Stromal cell of bone marrow (primary cell): ENCODE measurements at places on chromosomes 11 and 22.

DNA sequence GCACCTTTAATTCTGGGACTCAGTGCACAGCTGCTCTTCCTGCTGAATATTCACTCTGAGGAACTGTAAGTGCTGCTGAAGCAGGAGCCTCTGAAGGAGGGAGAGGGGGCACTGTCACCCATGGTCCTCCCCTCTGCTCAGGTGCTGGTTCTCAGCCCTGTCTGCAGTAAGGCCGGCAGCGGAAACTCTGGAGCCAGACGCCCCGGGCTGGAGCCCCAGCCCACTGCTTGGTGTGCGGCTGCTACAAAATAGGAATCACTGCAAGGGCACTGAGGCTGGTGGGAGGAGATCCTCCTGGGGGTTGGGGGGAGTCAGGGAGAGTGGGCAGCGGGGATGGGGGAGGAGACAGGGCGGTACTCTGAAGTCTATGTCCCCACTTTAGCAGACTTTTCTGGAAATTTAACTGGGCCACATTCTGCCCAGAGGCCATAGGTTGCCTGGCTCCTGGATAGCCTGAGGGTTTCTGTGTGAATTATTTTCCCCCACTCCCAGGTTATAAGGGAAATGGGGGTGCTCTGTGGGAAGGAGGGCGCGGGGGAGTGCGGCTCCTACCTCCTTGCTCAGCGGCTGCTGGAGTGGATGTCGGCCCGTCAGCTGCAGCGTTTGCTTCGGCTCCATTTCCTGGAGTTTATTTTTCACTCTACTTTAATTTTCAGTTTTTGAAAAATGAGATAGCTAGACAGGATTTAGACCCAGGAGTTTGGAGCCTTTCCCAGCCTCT lies 33.6 kb downstream of the TBC1D22A start:
- no peak for DNase-seq

DNA sequence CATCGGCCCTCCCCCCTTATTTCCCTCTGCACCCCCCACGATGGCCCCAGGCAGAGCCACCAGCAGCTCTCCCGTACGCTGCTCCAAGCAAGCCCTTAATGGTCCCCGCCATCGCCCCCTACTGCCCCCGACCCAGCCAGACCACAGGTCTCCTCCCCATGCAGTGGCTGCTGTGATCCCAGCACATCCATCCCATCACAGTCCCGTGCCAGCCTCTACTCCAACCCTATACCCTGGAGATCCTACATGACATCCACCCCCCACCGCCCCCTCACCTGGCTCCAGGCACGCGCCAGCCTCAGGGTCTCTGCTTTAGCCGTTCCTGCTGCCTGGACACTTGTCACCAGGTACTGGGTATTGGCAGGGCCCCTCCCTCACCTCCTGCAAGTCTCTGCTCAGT lies 85.8 kb upstream of the RTL6 start:
- DNase-seq: no peak

- DNase-seq: no peak
Observed at GRCh38 chr11:73229321-73229895, 11.3 kb downstream of the P2RY2 start.

DNA sequence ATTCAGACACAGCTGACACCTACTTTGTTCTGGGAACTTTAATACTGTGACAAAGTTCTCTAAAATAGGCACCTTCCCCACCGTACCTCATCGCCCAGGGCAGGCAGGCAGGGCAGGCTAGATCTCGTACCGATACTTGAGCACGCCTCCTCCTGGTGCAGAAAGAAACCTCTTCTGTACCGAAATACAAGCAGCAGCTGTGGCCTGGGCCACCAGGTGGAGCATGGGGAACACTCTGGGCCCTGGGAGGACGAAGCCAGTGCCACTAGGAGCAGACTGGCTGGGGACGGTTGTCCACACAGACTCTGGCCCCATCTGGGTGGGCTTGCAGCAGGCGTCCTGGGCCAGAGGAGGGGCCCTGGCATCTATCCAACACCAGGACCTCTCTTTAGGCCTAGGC lies 12.8 kb downstream of the PMM1 start:
- DNase-seq: no peak

- no peak for DNase-seq
Observed at GRCh38 chr11:67468056-67468455, 995 bp downstream of the TMEM134 start.

- no peak for DNase-seq
Observed at GRCh38 chr22:47794851-47795250, 1032.4 kb downstream of the TBC1D22A start.

DNA sequence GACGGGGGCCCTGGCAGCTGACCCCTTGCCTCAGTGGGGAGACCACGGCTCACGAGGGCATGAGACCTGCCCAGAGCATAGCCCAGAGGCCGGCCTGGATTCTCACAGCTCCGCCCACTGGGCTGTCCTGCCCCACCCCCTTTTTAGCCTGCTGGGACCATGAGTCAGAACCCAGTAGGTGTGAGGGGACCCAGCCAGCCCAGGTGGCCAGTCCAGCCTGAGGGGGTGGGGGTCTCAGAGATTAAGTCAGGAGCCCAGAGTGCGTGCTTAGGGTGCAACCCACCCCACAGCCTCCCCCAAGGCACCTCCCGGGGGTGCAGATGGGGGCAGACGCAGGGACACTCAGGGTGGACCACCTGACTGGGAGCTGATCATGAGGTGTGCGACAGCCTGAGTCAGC lies 40.1 kb upstream of the PPARA start:
- no peak for DNase-seq

GRCh38 chr11:70140711-70141485 lies 62.2 kb upstream of the FADD start:
- no peak for DNase-seq

DNA sequence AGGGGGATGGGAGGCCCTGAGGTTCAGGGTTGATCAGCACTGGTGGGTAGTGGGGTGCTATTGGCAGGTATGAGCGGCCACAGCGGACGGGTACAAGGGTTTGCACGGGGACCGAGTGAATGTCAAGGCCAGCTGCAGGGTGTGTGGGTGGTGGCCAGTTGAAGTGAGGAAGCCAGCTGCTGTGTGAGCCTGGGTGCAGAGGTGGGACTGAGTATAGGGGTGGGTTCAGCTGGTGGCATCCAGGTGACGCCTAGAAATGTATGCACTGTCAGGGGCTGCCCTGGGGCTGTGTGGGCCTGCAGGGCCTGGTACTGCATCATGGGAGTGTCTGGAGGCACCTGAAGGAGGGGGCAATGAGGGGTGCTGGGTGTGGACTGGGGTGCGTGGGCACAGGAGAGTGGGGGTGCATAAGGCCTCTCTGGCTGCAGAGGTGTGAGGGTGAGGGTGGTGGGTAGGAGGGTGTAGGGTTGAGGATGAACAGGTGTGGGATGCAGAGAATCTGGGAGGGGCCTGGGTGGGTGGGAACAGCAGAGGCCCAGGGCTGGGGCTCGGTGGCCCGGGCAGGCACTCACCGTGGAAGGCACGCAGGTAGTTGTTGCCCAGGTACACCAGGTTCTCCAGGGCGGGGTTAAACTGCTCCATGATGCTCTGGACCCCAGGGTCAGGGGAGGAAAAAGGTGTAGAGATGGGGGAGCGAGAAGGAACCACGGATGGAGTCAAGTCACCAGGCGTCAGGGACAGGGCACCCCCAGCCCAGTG lies 1.7 kb downstream of the BAIAP2L2 start:
- no peak for DNase-seq

GRCh38 chr11:441418-442274 lies at the start of gene ANO9:
Gene ANO9, minus strand, starts transcription at chr11:442011. Its CDS starts 85 bp downstream, at chr11:441926.
- no peak for DNase-seq

DNA sequence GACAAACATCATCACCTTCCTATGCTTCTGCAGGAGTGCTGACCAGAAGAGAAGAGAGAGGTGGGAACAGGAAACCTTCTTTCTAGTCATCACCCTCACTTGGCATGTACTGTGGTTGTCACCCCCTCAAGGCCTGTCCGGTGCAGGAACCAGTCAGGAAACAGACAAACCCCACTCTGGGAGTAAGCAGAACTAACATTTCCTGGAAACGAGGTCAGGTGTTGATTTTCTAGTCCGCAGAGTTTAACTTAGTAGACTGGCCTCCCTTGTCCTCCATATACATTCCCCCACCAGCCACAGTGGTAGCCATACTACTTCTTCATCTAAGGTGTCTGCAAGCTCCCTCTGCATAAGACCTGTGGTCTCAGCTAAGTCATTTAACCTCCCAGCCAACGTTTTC lies 80.7 kb upstream of the NCAM1 start:
- no peak for DNase-seq

- no peak for DNase-seq
Observed at GRCh38 chr11:117511483-117511930, 183.9 kb downstream of the CEP164 start.

GRCh38 chr11:67367761-67368227 lies 5.6 kb downstream of the CLCF1 start:
- no peak for DNase-seq

DNA sequence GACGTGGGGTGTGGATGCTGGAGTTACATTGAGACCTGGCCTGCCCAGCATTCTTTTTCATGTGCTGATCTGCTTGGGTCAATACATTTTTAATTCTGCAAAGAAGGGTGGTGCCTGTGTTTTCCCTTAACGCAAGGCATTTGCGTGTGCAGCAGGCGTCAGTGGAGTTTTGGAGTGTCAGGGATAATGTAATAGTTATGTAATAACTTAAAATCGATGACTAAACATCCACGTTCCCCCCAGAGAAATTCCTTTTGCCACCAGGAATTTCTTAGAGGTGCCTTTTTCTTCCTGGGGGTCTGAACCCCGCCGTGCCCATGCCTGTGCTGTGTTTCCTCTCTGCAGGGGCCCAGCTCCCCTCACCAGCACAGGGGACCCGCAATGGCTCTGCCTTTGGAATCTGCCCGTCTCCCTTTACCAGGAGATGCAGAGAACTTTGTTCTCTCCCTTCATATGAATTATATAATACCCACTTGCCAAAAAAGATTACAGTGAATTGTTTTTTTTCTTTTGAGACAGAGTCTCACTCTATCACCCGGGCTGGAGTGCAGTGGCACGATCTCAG lies 62.6 kb downstream of the TBC1D22A start:
- DNase-seq: no peak

DNA sequence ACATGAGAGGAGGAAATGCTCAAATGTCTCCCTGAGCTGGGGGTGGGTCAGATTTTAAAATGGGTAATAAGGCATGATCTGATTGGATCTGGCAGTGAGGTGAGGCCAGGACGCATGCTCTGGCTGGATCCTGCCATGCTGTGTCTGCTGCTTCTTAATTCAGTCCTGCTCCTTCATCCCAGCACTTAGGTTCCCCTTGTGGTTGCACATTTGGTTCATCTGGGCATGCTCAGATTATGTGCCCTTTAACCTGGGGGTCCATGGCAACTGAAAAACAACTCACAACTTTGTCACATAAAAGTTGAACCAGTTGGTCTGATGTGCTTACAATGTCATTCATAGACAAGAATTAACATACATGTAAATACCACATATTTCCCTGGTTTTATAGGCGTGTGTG lies 67.9 kb downstream of the PIWIL4 start:
- DNase-seq: no peak

GRCh38 chr11:86067009-86067850 lies 1.7 kb downstream of the PICALM start:
- DNase-seq: no peak

DNA sequence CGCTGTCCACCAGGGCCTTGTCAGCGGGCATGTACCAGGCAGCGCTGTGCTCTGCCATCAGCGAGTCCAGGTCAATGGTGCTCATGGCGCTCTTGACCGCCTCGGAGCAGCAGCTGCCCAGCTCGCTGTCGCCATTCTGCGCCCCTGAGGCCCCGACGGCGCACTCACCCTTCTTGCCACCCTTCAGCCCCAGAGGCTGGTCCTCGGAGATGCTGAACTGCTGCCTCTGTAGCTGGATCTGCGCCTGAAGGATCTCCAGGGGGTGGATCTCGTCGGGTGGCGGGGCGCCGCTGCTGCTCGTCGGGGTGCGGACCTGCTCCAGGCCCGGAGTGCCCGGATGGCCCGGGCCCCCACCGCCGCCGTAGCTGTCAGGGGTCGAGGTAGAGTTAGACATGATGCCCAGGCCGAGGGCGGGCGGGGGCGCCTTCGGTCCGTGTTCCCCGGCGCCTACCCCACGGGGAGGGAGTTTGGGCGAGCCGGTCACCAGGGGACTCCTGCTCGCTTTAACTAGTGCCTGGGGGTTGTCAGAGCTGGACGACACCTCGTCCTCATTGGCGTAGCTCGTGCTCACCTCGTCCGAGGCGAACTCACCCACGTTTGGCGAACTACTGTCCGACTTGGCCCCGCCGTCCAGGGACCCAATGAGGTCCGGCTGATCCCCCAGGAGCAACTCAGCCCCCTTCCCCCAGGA lies 4.6 kb downstream of the MN1 start:
- no peak for DNase-seq

DNA sequence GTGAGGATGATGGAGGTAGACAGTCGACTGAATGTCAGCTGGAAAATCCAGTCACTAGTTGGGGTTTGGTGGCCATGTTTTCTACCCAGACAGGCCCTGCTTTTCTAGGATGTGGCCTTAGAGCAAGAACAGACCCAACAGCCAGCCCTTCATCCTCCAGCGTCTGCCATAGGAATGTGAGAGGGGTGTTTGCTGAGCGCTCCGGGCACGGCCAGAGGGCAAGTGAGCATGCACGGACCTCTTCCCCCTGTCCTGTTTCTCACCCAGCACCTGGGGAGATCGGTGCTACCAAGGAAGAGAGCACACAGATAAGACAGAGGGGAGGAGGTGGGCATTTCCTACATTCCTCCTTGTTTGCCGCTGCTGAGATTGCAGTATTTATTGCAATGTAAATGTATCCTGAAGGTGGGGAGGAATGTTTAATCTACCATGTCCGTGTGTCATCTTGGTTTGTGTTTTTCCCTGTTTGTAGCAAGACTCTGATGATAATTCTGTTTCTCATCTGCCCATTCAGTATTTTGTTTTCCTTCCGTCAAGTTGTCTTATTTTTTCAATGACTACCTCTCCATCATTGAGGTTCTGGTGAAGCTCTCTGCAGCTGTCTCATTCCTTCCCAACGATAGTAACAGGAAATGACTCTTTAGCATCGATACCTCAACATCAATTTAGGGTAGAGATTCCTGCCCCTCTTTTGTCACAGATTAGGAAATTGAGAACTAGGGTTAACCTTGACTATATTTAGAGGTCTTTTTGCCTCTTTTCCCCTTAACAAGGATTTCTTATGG lies 4.9 kb upstream of the ATF4 start:
- DNase-seq: no peak

DNA sequence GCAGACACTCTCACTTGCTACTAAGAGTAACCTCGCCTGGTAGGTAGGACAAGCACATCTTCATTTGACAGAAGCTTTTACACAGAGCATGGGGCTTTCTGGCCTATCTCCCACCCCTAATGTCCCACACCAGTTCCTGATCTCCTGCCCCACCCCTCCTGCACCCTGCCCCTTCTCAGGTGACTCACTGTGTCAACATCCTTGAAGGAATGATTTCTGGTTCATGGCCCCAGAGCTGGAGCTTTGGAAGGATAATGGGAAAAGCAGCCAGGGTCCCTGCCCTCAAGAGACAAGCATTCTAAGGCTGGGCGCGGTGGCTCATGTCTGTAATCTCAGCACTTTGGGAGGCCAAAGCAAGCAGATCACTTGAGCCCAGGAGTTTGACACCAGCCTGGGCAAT lies 47.2 kb downstream of the LRFN4 start:
- no peak for DNase-seq

DNA sequence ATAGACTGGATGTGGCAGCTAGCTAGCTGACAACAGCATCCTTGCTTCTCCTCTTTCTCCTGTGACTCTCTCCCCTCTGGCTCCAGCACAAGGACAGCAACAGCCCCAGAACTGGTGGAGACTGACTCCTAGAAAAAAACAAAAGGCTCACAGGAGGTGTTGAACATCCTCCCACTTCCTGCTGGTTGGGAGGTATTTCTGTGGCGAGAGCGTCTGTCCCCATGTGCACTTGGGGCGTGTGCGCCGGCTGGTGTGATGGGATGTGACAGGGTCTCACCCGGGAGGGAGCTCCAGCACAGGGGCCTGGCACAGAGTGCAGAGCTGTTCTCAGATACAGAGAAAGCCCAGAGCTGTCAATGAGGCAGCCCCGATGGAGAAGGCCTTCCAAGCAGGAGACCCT lies 107.2 kb upstream of the E2F8 start:
- no peak for DNase-seq
